ENCODE measurements at places on chromosomes 3 and 15. TPM values are rescaled to one million over a fixed set of nuclear protein-coding genes. Genes with fewer than 3 reads are reported as not detected.

Gene CCR8
- total RNA-seq = not detected

Gene PLCL2
- 5.0 TPM for total RNA-seq

Gene STRA6
- 26.2 TPM for total RNA-seq

Gene IMPG2
- total RNA-seq = 0.23 TPM

Gene SENP8
- total RNA-seq = 1.5 TPM

Gene PRKCD
- total RNA-seq = 7.7 TPM

Gene CFAP44
- total RNA-seq = 3.2 TPM

Gene GOLGA6B
- not detected for total RNA-seq

Gene PDHB
- total RNA-seq = 54.1 TPM

Gene RTP3
- not detected for total RNA-seq

Gene COL8A1
- total RNA-seq = 7.8 TPM

Gene GREM1
- total RNA-seq = 527 TPM

Gene KIF9
- total RNA-seq = 2.0 TPM

Gene SLC22A13
- 0.94 TPM for total RNA-seq

Gene SYNPR
- total RNA-seq = not detected

Gene ANAPC13
- total RNA-seq = 92.0 TPM

Gene CADM2
- total RNA-seq = not detected

Gene MASP1
- total RNA-seq = 20.2 TPM

Gene UQCRC1
- total RNA-seq = 388 TPM

Gene SV2B
- total RNA-seq = 0.12 TPM

Gene EFCC1
- under 0.01 TPM for total RNA-seq

Gene GOLGA8S
- not detected for total RNA-seq

Gene TERC
- 61.6 TPM for total RNA-seq

Gene TRH
- total RNA-seq = not detected

Gene LRRC58
- total RNA-seq = 12.6 TPM

Gene NPAP1
- total RNA-seq = not detected

Gene KNL1
- 3.8 TPM for total RNA-seq

Gene C3orf85
- not detected for total RNA-seq

Gene OR5H1
- not detected for total RNA-seq

Gene CEP97
- 8.6 TPM for total RNA-seq

Gene THAP10
- total RNA-seq = 0.35 TPM

Gene ACAD9
- total RNA-seq = 35.7 TPM

Gene ACKR4
- 27.6 TPM for total RNA-seq

Data from smooth muscle cell of the coronary artery (primary cell).